ENCODE measurements at places on chromosomes 12 and 14. TPM values are rescaled to one million over a fixed set of nuclear protein-coding genes. Genes with fewer than 3 reads are reported as not detected.

Gene DLK1
- polyA plus RNA-seq, result not detected

GRCh38 chr14:29458547-29458946, 469.1 kb downstream of the PRKD1 start:
- no peak for DNase-seq

- DNase-seq, result no peak
Observed at GRCh38 chr12:89250213-89250612, 102.1 kb downstream of the DUSP6 start.

Gene CCDC88C
- polyA plus RNA-seq, result 11.6 TPM

DNA sequence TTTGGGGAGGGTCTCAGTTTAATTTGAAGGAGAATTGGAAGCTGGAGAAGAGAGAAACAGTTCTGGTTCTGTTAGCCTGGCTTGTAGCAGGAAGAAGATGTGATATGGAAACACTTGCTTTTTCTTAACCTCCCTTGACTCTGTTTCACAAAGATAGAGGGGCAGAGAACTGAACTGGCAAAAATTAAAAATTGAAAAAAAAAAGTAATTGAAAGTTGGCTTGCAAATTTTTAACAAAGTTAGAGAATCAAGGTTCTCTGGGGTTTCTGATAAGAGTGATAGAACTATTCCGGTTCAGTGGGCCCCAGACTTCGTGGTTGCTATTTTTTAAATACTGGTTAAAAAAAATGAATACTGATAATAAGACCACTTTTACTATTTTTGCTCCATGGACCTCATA, 2.8 kb downstream of the CRADD start:
- no peak for DNase-seq

Gene TROAP
- not detected for polyA plus RNA-seq

Gene TPH2
- not detected for polyA plus RNA-seq

DNA sequence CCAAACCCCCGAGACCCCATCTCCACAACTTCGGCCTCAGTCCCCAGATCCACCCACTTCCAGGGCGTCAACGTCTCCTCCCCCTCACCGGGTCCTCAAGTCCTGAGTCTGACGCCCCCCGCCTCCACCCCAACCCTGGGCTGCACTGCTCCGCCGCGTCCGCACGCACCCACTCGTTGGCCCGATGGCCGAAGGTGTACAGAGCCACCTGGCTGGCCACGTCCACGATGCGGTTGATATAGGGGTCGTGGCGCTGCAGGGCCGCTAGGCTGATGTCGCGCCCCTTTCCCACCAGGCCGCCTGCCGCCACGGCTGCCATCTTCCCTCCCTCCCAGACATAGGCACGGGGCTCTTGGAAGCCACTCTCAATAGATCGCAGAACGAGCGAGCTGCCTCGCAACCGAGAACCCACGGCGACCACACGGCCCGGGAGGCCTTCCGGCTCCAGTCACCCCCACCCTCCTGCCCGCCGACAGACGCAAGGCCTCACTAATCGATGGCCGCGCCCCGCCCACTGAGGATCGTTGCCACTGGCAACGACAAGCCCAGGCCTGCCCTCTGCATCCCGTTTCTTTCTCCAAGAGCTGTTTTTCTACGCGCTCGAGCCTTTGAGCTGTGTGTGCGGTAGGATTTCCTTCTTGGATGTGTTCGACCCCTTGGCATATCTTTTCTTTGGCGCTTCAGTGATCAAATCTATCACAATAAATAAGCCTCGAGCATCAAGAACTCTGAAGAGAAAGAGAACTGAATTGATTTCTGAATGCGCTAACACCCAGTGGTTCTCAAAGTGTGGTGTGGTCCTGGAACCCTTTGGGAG, at the start of gene DCP1B:
DCP1B (minus strand) TSS at position 345 of the 817 bp plus-strand sequence; CDS start at position 319, 26 bp downstream.
- peak; percentile 88 for DNase-seq

GRCh38 chr12:57470970-57471656, 8.6 kb downstream of the ARHGAP9 start:
- no peak for DNase-seq

GRCh38 chr12:120290609-120291305, 946 bp downstream of the RNU4-2 start:
- DNase-seq, result peak; percentile 30

Gene TMEM179
- polyA plus RNA-seq, result not detected

GRCh38 chr12:107651571-107652449, 33.8 kb upstream of the PWP1 start:
- no peak for DNase-seq

- DNase-seq, result no peak
Observed at GRCh38 chr14:53380052-53380866, 227.1 kb upstream of the DDHD1 start.

Gene RFLNA
- not detected for polyA plus RNA-seq

DNA sequence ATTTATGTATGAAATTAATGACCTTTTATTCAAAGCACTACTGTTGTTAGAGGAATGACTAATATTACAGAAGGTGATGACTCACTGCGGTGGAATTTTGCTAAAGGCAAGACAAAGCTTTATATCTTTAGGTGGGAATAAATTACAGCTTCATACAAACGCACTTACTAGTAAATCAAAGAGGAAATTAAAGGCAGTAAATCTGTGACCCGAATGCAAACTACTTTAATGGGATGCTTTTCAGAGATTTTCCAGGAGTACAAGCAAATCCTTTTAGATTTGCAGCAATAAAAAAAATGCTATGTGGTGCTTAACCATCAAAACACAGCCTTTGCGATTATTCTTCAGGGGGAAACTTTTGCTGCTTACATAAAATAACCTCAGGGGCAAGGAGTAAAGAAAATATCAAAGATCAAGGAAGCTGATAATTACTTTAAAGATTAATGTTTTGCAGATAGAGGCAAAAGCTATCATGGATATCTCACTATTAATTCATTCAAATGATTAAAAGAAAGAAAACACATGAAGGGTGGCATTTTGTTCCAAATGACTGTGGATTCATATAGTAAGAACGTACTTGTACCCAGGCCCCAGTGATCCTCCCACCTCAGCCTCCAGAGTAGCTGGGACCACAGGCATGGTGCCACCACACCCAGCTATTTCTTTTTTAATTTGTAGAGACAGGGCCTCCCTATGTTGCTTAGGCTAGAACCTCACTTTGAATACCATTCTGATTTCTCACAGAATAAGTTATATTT, 98.9 kb downstream of the DENND5B start:
- no peak for DNase-seq

Gene KRT77
- not detected for polyA plus RNA-seq

Gene PPP1R1A
- polyA plus RNA-seq, result not detected

DNA sequence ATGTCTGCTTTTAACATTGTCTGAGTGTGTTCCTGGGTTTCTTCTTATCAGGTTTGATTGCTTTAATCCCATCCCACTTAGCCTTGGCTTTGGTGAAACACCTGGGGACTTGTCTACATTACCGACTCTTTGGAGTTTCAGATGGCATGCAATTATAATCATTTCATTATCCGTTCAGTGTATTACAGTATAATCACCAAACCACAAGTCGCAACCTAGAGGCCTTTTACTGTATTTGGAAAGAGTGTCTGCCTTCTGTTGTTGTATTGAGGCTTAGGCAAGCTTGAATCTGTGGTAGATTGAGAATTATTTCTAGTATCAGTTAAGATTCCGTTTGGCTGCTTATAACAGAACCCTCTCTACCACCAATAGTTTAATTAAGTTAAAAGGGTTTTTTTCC, 103.9 kb downstream of the TGFB3 start:
- DNase-seq, result no peak

Gene P2RX7
- polyA plus RNA-seq, result 30.6 TPM

DNA sequence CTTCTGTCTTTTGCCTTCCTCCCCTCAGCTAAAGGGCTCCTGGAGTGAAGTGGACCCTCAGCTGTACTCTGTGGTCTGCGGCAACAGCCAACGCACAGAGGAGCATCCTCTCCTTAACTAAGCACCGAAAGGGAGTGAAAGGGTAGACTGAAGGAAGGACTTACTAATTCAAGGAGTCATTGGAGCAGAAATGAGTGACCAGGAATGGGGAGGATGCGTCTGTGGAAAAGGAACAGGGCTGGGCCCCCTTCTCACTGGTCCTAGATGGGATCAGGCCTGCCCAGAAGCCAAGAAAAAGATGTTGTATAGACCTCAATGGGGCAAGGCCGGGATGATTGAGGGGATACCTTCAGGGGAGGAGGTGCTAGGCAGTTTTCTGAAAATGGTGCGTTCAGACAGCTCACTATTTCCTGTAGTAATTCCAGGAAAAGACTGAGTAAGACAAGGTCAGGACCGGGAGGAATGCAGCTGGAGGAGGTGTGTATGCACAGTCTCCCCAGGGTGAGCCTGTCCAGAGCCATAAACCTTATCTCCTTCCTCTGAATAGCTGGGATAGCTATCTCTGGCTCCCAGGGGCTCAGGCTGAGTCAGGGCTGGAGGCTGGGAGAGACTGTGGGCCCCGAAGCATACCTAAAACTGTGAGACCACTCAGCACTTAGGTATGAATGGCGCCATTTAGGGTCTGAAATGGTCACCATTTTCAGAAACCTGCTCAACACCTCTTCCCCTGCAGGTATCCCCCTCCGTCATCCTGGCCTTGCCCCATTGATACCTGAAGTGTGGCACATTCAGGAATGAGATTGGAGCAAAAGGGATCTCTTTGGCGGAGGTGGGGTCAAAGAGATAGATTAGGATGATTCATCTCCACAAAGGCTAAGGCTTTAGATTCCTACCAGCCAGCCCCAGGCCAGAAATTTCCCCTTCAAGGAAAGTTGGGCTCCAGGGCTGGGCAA, 20.2 kb upstream of the KRT8 start:
- DNase-seq, result no peak

GRCh38 chr12:116113398-116114130, 163.9 kb downstream of the MED13L start:
- DNase-seq, result no peak

GRCh38 chr12:1584326-1584725, 10.1 kb downstream of the FBXL14 start:
- DNase-seq, result no peak

GRCh38 chr12:128111333-128111732, 155.6 kb upstream of the TMEM132C start:
- no peak for DNase-seq

DNA sequence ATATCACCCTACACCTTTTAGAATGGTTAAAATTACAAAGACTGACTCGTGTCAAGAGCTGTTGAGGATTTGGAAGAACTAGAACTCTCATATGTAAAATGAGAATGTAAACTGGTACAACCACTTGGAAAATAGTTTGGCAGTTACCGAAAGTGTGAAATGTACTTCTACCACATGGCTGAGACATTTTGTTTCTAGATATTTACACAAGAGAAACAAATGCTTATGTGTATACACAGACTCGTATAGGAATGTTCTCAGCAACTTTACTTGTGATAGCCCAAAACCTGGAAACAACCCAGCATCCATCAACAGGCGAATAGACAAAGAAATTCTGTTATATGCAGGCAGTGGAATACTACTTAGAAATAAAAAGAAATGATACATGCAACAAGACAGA, 103.0 kb downstream of the BRMS1L start:
- DNase-seq, result no peak
